ENCODE measurements at places on chromosomes 5 and 9. TPM values are rescaled to one million over a fixed set of nuclear protein-coding genes. Genes with fewer than 3 reads are reported as not detected.

SPATA31A3 gene
- not detected for polyA plus RNA-seq

GDNF gene
- 0.03 TPM for polyA plus RNA-seq

IFNA21 gene
- polyA plus RNA-seq = not detected

SLC25A2 gene
- polyA plus RNA-seq = not detected

GRCh38 chr9:87667164-87667738 is 58.7 kb upstream of the CTSL start:
- H3K27ac ChIP-seq = no peak overlapping the region
- H3K4me1 ChIP-seq = no peaks in the 10 kb centered on the region
- no peak for DNase-seq
- no peak overlapping the region for H3K4me3 ChIP-seq
- H3K36me3 ChIP-seq = no peaks in the 10 kb centered on the region

DNA sequence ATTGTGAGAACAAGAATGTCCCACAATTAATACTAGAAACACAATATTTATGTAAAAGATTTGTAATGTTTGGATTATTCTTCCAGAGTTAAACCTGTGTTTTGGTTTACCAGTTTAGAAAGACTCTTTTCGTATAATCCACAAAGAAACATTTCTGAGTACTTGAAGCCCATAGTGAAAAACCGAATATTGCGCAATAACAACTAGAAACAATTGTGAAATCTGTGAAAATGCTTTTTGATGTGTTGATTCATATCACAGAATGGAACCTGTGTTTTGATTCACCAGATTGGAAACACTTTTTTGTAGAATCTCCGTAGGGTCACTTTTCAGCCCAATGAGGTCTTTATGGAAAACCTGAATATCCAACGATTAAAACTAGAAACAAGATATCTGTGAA is 386.2 kb downstream of the PRDM9 start:
- no peak overlapping the region for H3K4me3 ChIP-seq
- no peaks in the 10 kb centered on the region for H3K4me1 ChIP-seq
- DNase-seq = no peak
- H3K27me3 ChIP-seq = no peaks in the 10 kb centered on the region
- H3K36me3 ChIP-seq = no peaks in the 10 kb centered on the region

DNA sequence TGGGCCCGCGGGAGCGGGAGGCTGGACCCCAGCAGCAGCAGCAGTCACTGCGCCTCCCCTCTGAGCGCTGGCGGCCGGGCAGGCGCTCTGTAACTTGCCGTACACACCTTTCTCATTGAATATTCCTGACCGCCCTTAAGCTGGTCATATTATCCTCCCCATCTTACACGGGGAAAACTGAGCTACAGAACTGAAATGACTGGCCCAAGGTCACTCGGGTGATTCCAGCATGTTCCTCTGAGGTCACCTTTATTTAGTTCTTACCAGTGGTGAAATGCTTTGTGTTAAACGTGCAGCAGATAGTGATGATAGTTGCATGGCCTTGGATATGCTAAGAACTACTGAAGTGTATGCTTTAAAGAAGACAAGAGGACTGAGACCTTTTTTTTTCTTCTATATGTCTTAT is 607 bp downstream of the UQCRQ start:
- no peak for DNase-seq
- peaks cover 4% of the 10 kb centered on the region for H3K4me1 ChIP-seq
- H3K4me3 ChIP-seq = peak overlapping the region; percentile 88
- no peaks in the 10 kb centered on the region for H3K27me3 ChIP-seq

DNA sequence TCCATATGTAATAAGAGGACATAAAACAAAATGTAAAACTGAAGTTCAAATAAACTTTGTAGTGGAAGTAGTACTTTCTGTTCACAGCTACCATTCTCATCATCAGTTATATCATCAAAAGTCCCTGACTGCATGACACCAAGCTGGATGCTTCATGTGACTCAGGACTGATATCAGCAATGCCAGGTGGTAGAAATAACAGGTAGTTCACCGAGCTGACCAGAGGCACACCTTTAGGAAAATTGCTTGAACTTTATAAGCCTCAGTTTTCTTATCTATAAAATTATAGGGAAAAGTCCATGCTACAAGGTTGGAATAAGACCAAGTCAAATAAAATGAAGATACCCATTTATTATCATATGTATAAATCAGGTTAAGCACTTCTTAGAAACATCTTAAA is 124.9 kb upstream of the PTGER4 start:
- H3K4me3 ChIP-seq = no peak overlapping the region
- H3K27me3 ChIP-seq = no peaks in the 10 kb centered on the region
- no peaks in the 10 kb centered on the region for H3K36me3 ChIP-seq
- DNase-seq = no peak
- H3K4me1 ChIP-seq = no peaks in the 10 kb centered on the region

GRCh38 chr9:103225702-103226646 is 230.8 kb downstream of the CYLC2 start:
- H3K27me3 ChIP-seq = no peaks in the 10 kb centered on the region
- DNase-seq = no peak
- H3K36me3 ChIP-seq = no peaks in the 10 kb centered on the region
- H3K4me3 ChIP-seq = no peak overlapping the region
- H3K27ac ChIP-seq = no peak overlapping the region
- no peaks in the 10 kb centered on the region for H3K4me1 ChIP-seq

DNA sequence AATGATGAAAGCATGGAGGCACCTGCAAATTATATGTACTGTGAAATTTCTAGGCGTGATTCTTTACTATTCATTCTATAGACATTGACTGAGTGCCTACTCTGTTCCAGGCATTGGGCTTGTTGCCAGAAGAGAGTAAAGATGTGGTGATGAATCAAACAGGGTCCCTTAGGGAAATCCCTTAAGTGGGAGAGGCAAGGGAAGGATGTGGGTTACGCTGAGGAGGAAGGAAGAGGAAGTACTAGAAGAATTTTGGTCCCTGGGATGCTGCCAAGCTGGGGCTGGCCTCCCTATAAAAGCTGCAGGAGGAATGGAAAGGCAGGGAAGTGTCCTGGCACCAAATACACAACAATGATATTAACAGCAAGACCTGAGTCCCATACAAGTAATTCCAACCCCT is 76.7 kb upstream of the SPOCK1 start:
- H3K36me3 ChIP-seq = no peaks in the 10 kb centered on the region
- no peaks in the 10 kb centered on the region for H3K27me3 ChIP-seq
- no peak for DNase-seq
- H3K4me3 ChIP-seq = no peak overlapping the region
- H3K27ac ChIP-seq = no peak overlapping the region

- no peak overlapping the region for H3K4me3 ChIP-seq
- peaks cover 69% of the 10 kb centered on the region for H3K36me3 ChIP-seq
- H3K27ac ChIP-seq = peak overlapping the region; percentile 34
- no peaks in the 10 kb centered on the region for H3K27me3 ChIP-seq
- DNase-seq = no peak
Observed at GRCh38 chr5:137960819-137961218, 71.6 kb downstream of the PKD2L2 start.

- H3K36me3 ChIP-seq = no peaks in the 10 kb centered on the region
- H3K4me1 ChIP-seq = peaks cover 10% of the 10 kb centered on the region
- no peak overlapping the region for H3K27ac ChIP-seq
- no peak for DNase-seq
- no peak overlapping the region for H3K4me3 ChIP-seq
Observed at GRCh38 chr9:96605328-96605727, 14.3 kb downstream of the CDC14B start.

DNA sequence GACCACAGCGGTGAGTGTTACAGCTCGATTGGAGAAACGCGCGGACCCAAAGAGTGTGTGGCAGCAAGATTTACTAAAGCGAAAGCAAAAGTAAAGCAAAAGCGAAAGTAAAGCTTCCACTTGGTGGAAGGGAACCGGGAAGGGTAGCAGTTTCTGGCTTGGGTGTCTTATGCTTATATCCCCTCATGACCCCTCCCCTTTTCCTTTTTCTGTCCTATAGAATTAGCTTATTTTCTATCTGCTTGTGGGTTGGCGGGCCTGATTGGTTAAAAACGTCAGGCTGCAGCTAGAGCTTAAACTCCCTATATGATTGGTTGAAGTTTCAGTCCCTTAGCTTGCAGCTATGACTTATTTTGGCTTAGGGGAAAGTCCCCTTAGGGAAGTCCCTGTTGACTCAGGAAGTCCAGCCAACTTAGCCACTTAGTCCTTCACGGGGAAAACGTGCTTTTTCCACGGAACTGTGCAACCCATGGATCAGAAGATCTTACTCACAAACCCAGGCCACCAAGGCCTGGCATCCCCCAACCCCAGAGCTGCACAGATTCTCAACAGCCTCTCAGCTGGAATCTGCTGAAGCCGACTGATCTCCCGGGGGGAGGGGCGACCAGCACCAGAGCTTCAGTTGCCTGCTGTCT is 114.2 kb upstream of the ADAMTS16 start:
- no peaks in the 10 kb centered on the region for H3K27me3 ChIP-seq
- no peak for DNase-seq
- H3K4me3 ChIP-seq = no peak overlapping the region
- no peak overlapping the region for H3K27ac ChIP-seq
- no peaks in the 10 kb centered on the region for H3K36me3 ChIP-seq
- H3K4me1 ChIP-seq = no peaks in the 10 kb centered on the region

- no peaks in the 10 kb centered on the region for H3K27me3 ChIP-seq
- H3K27ac ChIP-seq = no peak overlapping the region
- DNase-seq = no peak
- H3K4me1 ChIP-seq = no peaks in the 10 kb centered on the region
- no peaks in the 10 kb centered on the region for H3K36me3 ChIP-seq
Observed at GRCh38 chr5:135007749-135008363, 26.2 kb downstream of the PITX1 start.

- H3K36me3 ChIP-seq = no peaks in the 10 kb centered on the region
- H3K4me1 ChIP-seq = peaks cover 16% of the 10 kb centered on the region
- peak within 1 kb of the TSS; percentile 94 for H3K27ac ChIP-seq
Observed at GRCh38 chr9:38068701-38069628, at the start of gene SHB. SHB (minus strand) TSS chr9:38069227; CDS start chr9:38068645, 582 bp downstream.

- no peak for DNase-seq
- no peaks in the 10 kb centered on the region for H3K36me3 ChIP-seq
- H3K4me1 ChIP-seq = no peaks in the 10 kb centered on the region
- no peak overlapping the region for H3K4me3 ChIP-seq
- H3K27ac ChIP-seq = no peak overlapping the region
Observed at GRCh38 chr5:1760231-1760630, 39.4 kb downstream of the MRPL36 start.

DNA sequence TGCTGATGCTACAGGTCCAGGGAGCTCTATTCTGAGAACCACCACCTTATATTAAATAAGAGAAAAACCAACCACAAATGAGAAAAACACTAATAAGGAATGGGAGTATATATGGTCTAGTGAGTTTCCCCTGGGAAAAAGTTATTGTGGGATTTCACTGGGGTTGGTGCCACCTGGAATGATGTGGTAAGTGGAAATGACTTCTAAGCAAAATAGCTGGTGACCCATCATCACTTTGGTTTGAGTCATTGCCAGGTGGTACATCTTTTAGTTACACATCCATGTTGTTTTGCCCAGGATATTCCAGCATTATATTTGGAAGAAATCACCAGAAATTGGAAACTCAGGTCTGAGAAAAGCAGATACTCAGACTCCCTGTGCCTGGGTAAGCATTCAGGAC is 437.3 kb downstream of the DTWD2 start:
- no peak overlapping the region for H3K27ac ChIP-seq
- H3K4me1 ChIP-seq = no peaks in the 10 kb centered on the region
- no peaks in the 10 kb centered on the region for H3K27me3 ChIP-seq
- no peaks in the 10 kb centered on the region for H3K36me3 ChIP-seq
- DNase-seq = no peak

DNA sequence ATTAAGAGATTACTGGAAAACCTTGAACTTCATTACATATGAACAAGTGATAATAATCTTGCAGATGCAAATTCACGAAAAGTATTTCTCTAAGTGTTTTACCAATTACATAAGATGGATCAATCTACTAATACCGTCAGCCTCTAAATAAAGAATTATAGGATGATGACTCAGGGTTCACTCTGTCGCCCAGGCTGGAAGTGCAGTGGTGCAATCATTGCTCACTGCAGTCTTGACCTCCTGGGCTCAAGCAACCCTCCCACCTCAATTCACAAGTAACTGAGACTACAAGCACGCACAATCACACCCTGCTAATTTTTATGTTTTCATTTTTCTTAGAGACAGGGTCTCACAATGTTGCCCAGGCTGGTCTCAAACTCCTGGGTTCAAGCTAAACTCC is 56.1 kb downstream of the CHD1 start:
- H3K4me1 ChIP-seq = no peaks in the 10 kb centered on the region
- H3K36me3 ChIP-seq = peaks cover 100% of the 10 kb centered on the region
- DNase-seq = no peak

DNA sequence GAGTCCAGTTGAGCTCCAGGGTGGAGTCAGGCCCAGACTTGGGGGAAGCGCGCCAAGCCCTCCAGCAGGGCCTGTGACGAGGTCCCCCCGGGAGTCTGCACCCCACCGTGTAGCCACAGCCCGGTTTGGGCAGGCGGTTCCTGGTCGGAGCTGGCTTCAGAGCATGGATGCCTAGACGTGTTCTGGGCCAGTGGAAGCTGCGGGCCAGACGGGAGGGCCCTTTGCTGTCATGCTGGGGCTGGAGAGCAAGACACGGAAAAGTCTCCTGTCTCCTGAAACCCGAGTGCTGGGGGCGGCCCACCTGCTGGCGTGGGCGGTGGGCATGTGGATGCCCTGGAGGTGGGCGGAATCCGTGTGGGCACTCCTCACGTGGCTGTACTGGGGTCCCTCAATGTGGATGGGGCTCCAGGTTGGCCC is 1.9 kb downstream of the GPSM1 start:
- DNase-seq = no peak
- peaks cover 38% of the 10 kb centered on the region for H3K4me1 ChIP-seq

GRCh38 chr9:88045686-88046085 is 71.4 kb upstream of the CDK20 start:
- H3K36me3 ChIP-seq = no peaks in the 10 kb centered on the region
- H3K27ac ChIP-seq = no peak overlapping the region
- no peak overlapping the region for H3K4me3 ChIP-seq
- no peaks in the 10 kb centered on the region for H3K4me1 ChIP-seq
- H3K27me3 ChIP-seq = no peaks in the 10 kb centered on the region
- DNase-seq = no peak

DNA sequence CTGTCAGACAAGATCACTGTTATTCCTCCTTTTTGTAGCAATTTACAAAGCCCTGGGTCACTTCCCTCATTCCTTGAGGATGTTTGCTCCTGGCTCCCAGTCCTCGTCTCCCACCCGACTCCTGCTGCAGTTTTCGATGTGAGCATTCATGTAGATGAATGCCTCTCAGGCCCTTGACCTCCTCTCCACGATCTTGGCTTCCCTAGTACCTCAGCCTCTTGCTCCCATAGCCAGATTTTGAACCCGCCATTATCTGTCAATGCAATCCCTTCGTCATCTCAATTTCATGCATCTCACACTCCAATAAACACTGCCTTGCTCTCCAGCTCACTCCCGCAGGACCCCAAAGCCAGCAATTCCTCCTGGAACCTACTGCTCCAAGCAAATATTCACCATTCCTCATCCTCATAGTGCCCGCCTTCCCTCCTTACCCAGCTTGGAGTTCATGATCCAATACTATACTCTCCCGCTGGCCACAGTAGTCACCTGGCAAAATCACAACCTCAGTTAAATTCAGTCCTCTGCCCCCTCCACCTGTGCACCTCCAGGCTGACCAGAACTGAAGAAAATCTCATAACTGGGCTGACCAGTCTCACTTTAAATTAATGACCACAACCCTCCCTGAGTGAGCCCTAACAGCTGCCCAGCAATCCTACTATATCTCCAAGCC is 35.1 kb upstream of the JADE2 start:
- no peak overlapping the region for H3K4me3 ChIP-seq
- H3K4me1 ChIP-seq = no peaks in the 10 kb centered on the region
- no peaks in the 10 kb centered on the region for H3K27me3 ChIP-seq
- H3K27ac ChIP-seq = no peak overlapping the region
- no peak for DNase-seq
- H3K36me3 ChIP-seq = no peaks in the 10 kb centered on the region

GRCh38 chr9:134342746-134343115 is 16.5 kb downstream of the RXRA start:
- DNase-seq = no peak
- H3K4me3 ChIP-seq = no peak overlapping the region
